ENCODE measurements at places on chromosomes 2 and 18.

DNA sequence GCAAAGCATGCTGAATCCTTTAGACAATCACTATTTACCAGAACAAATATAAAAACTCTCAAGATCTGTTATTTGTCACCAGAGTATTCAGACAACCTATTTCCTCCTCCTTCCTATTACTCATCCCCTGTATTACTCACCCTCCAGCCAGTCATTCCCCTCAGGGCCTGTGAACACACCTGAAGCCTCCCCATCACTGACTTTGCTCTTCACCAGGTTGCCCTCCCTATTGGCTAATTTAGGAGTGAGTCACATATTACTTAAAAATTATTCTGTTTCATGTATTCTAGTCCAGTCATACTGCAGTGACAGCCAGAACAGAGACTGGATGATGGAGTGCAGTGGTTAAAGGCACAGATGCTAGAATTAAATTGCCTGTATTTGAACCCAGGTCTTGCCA is 3.7 kb upstream of the ATG16L1 start:
- DNase-seq = no peak

DNA sequence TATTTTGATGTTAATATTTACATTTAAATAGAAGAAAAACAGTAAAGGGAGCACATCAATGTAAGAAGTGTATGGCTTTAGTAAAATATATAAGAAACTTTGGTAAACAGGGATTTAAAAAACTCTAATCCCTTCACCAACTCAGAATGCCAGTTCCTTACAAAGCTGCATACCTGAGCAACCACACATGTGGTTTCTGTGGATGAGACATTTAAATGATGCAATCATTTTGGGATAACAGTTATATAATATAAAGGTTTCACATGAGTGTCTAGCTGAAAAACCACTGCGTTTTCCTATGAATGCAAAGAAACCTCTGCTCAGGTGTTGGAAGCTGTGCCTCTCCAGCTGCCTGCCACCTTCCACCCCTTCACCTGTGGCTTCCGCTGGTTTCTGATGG is 209.1 kb upstream of the REV1 start:
- no peak for DNase-seq

GRCh38 chr18:42086288-42086687 is 131.3 kb downstream of the PIK3C3 start:
- DNase-seq = no peak

- DNase-seq = no peak
These were observed 26.6 kb downstream of the MLPH start for GRCh38 chr2:237513693-237514092.

GRCh38 chr2:86815611-86816010 is 24.9 kb upstream of the CD8A start:
- no peak for DNase-seq

DNA sequence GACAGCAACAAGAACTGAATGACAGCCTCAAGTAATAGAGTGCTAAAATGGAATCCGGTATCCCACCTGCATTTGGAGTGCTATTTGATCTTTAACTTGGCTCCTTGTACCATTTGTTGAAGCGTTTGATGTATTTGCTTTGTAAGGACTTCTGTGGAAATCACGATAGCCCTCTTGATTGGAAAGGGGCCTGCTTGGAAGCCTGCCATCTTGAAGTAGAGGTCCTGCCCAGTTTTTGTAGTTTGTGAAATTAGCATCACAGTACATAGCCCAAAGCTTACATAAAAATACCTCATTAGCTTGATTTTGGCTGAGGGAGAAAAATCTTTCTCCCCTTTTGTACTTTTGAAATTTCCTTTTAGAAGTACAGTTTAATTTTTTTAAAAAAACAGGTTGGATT is 2.7 kb downstream of the CDCA7 start:
- no peak for DNase-seq

GRCh38 chr2:218745160-218745558 is 34.5 kb downstream of the TTLL4 start:
- no peak for DNase-seq

DNA sequence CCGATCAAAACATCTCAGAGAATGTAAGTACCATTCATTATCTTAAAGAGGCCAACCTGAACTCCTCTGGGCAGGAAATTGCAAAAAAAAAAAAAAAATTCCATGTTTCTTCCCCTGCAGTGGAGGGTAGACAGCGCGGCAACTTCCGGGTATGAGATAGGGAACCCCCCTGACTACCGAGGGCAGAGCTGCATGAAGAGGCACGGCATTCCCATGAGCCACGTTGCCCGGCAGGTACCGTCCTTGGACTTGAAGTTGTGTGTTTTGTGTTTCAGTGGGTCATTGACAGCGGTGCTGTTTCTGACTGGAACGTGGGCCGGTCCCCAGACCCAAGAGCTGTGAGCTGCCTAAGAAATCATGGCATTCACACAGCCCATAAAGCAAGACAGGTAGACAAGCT is 7.2 kb downstream of the ACP1 start:
- no peak for DNase-seq

DNA sequence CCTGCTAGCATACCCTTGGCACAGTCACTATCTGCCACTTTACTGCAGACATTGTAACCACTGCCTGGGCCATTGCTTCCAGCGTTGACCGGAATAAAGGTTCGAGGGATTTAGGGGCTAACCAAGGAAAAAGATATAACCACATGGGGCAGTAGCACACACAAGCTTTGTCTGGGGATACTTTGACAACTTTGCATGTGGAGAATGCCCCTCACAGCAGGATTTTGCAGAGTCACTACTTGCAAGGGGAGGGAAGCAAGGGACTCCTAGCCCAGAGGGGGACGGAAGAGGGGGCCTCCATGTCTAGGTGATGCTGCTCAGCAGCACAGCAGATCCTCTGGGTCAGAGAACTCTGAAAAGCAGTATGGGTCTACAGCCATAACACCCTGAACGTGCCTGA is 138.7 kb downstream of the SPP2 start:
- no peak for DNase-seq

GRCh38 chr2:31277621-31278020 is 43.7 kb downstream of the EHD3 start:
- DNase-seq = no peak

DNA sequence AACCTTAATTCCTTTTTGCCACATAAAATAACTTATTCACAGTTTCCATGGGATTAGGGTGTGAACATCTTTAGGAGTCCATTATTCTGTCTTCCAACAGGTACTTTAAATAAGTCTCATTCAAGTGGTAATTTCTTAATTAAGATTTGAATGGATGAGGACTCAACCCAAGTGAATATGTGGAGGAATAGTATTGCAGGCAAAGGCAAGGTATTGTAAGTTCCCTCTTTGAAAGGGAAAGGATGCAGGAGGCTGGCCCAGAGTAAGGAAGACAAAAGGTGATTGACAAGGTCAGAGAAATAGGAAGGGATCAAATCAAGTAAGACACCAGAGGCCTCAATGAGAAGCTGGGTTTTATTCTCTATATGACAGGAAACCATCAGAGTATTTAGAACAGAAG is 238.2 kb upstream of the RBMS1 start:
- DNase-seq = no peak

- peak; percentile 68 for DNase-seq
These were observed 45.9 kb downstream of the HS1BP3 start for GRCh38 chr2:20604951-20605381.

GRCh38 chr2:132915812-132916549 is 246.0 kb upstream of the LYPD1 start:
- no peak for DNase-seq

DNA sequence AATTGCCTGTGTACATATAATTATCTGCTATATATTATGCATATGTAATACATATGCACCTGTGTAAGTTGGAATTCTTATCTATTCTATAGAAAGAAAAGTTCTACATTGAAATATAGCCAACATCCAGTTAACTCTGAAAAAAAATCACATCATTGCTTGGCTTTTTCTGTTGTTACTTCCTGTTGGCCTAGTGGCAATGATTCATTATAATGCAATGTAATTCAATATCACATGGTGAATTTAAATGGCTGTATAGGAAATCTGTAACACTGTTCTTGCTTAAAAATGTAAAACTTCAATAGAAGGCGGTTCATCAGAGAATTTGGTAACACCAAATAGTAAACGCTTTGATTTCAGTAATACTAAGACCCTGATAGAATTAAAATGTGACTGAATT is 44.5 kb upstream of the MAP4K3 start:
- DNase-seq = no peak

DNA sequence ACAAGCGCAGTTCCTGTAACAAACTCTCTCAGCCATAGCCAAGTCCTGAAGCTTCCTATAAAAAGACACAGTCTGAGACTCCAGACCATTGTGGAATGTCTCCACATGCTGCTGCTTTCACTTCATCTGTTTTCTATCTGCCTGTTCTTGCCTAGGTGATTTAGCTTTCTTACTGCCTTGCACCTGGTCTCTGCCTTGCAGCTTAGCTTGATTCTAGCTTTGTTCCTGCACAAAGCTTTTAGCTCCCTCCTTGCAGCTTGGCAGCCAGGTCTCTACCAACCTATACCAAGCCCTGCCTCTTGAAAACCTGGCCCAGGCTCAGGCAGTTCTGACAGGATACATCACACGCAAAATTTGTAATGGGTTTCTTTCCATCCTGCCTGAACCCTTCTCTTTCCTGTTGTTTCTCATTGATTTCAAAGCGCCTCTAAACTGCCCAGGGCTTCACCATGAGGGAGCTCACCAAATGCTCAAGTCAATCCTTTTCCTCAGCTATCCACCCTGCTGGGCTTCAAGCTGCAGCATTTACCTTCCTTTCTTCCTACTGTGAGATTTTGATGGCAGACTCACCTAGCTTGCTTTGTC is 941.3 kb upstream of the NXPH2 start:
- no peak for DNase-seq

- DNase-seq = no peak
These were observed 150.1 kb downstream of the TNS1 start for GRCh38 chr2:217852555-217853211.

GRCh38 chr2:180006231-180006630 is 866 bp downstream of the CWC22 start:
- no peak for DNase-seq

GRCh38 chr2:113777371-113777770 is 20.9 kb upstream of the SLC35F5 start:
- no peak for DNase-seq

DNA sequence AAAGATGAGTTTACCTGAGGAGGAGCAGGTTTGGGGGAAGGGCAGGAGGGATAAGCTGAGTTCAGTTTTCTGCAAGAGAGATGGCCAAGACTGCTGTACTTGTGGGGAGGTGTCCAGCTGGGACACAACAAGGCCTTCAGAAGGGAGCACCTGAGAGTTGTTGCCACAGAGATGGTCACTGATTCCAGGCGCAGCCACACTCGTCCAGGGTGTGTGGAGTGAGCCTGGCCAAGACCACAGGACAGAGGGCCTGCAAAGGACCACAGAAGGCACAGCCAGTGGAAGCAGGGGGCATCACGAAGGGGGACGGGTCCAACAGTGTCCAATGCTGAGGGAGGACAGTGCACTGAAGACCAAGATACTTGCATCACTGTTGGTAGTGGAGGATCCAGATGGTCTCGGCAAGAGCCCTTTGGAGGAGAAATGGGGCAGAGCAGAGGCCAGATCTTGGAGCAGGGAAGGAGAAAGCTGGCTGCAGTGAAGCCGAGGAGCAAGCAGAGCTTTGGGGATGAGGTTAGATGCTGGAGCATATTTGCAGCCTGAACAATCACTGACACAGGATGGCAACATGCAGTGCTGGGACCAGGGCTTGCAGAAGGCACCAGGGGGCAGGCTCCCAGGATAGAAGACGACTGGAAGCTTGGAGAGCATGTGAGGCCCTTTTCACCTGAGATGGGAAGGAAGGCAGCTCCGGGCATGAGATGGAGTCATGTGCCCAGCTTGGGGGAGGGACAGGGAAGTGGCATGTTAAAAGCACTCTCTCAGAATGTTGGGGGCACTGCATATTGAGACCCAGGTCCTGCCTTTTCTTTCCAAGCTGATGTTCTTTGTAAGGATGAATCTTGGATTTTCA is 214.0 kb downstream of the CYP26B1 start:
- DNase-seq = no peak

DNA sequence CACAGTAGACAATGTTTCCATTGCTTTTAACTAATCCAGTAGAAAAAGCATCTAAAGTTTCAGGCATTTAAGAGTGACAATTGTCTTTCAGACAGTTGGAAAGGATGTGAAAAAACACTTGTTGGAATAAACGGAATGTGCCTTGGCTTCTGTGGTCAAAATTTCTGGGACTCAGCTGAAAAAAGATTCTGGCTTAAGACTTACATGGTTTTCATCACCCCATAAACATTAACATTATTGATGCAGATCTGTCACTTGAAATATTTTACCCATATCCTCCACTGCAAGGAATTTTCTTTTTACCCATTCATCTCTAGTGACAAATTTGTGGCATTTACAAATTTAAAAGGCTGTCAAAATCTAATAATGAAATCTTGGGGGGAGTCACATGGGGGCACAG is 166.0 kb downstream of the SRBD1 start:
- no peak for DNase-seq

DNA sequence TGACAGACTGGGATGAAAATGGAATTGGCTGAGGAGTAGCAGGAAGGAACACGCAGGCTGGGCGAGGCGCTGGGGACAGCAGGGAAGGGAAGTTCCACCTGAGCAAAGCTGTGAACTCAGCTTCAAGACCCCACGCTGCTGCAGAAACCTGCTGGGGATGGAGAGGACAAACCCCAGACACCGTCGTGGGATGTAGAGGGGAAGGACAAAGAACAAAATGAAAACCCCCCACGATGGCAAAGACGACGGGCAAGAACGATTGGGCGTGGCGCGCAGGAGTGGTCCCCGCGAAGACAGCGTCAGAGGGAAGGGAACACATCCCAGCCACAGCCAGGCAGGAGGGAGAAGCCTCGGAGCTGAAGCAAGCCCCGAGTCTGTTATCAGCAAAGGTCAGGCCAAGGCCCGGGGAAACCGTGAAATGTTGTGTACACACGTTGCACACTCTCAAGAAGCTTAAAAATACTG is 222.9 kb downstream of the NDUFA10 start:
- DNase-seq = no peak

DNA sequence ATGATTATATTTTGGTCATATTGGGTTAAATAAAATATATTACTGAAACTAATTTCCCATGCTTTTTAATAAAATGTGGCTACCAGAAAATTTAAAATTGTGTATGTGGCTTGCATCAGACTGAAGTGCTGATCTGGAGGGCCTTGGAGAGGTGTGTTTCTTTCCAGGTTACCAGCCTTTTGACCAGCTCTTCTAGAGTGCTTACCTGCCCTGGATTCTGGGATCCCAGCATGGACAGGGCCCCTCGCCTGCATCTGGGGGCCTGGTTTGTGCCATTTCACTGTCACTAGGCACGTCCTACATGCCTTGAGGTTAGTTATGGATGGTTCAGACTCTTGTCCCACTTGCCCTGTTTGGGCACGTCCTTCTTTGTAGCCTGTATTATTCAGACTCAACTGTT is 10.5 kb downstream of the RNF144A start:
- no peak for DNase-seq

GRCh38 chr2:8086796-8087479 is 594.9 kb upstream of the ID2 start:
- no peak for DNase-seq

DNA sequence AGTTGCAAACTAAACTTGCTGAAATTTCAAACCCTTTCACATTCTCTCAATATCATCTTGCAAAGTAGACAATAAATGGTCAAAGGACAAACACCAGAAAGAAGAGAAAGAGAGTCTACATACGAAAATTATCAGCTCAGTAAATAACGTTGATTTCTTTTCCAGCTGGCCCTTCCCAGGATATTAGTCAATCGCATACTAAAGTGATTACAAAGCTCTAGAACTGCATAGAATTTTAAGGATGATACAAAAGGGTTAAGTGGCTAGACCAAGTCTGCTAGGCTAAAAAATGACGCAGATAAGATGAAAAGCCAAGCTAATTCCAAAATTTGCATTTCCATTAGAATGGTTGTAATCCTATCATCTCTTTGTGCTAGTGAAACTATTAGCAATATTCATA is 405.7 kb downstream of the FBXO15 start:
- no peak for DNase-seq
